ENCODE measurements at places on chromosomes 6 and 20.

- DNase-seq = no peak
Measured at GRCh38 chr6:163352011-163352685, 62.4 kb upstream of the QKI start.

DNA sequence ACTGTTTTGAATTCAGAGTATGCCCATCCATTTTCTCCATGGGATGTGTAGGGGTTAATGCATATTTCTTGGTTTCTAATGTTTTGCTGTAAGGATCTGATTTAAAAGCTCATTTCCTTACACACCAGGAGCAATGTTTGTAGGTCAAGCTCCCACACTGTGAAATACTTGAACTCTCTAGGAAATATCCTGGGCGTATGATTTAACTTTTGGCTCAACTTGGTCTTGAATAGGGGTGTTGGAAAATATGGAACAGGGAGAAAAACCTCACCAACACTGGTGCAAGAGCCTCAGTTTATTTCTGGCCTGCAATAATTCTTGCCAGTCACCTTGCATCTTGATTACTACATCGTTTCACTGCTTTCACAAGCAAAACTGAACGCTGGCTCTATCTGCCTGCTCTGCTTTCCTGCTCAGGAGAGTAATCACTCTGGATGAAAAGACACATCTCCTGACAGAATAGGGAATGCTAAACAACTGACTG is 25.1 kb upstream of the RFPL4B start:
- DNase-seq = no peak

GRCh38 chr6:3630258-3630835 is 121.2 kb downstream of the PXDC1 start:
- no peak for DNase-seq

DNA sequence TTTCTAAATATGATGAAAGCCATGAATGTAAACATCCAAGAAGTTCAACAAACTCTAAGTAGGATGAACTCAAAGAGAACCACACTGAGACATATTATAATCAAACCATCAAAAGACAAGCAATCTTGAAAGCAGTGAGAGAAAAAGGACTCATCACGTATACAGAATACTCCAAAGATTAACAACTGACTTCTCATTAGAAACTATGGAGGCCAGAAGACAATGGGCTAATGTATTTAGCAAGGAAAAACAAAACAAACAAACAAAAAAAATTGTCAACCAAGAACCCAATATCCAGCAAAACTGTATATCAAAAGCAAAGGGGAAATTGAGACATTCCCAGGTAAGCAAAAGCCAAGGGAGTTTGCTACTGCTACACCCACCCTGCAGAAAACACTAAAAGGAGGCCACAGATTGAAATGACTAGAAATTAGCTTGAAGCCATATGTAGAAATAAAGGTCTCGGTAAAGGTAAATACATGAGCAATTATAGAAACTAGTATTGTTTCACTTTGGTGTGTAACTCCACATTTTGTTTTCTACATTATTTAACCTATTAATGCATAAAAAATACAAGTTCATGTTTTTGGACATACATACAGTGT is 301.1 kb upstream of the QKI start:
- no peak for DNase-seq

DNA sequence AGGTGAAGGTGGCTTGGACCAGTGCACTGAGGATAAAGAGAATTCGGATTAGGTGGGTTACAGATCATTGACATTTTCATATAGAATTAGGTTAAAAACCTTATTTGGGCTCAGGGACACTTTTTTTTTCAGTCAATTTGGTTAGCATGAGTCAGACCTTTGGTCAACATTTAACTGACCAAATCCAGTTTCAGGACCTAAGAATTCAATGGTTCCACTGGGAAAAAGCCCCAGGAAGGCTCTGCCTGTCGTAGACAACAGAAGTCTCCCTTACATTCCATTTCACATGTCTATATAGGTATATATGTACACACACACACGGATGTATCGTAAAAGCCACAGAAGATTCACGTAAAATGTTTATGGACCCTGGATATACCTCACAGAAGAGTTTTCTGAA is 184.2 kb upstream of the RREB1 start:
- DNase-seq = no peak

DNA sequence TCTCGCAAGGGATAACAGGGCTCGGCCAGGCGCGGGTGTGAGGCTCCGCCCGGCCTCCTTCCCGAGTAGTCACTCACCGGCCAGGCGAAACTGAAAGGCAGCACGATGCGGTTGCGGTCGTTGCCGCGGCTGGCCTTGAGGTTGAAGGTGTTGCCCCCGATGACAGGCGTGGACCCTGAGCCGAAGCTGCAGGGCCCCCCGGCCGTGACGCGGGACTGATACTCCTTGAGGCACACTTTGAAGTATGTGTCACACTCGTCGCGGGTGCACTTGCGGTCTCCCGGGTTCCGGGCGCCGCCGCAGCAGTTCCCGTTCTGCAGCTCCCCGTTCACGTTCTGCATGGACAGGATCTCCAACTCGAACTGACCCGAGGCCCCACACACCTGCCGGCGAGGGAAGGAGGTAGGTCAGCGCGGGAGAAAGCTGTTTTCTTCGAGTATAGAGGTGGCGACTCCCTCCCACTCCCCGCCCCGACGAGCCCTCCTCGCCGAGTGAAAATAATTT is 1.1 kb downstream of the JAG1 start:
- DNase-seq = no peak

DNA sequence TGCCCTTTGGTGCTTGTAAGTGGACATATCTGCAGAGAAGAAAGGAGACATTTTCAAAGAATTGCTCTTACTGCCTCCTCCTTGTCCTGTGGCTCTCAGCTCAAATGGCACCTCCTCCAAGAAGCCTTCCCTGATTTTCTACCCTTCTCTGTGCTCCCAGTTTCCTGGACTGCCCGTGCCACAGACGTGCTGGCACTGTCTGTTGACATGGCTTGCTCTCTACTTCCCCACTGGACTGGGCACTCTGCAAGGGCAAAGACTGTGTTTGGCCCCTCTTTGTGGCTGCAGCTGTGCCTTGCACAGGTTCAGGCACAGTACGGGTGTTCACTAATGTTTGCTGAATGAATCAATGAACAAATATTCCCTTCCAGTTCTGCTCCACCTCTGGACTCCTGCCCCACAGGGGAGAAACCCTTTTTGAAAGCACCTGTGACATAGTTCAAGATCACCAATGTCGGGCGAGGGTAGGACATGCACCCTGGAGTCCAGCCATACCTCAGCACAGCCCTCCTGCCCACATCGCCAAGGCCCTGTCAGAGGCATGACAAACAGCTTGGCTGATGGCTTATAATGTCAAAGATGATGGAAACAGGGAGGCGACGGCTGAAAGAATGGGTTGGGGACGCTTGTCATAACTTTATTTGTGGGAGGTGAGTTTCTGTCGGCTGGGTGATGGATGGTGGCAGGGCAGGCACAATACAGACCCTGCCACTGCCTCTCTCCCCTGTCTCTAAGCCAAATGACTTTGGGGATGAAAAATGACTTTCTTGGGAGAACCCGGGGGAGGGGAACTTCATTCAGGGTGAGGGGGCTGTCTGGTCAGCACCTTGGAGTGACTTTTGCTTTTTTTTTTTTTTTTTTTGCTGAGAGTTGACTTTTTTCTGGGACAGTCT is 15.6 kb upstream of the CTNNBL1 start:
- no peak for DNase-seq

GRCh38 chr20:48609491-48609978 is 218.3 kb downstream of the PREX1 start:
- DNase-seq = no peak
